T-cell (primary cell): ENCODE measurements at places on chromosomes 11 and 22. TPM values are rescaled to one million over a fixed set of nuclear protein-coding genes. Genes with fewer than 3 reads are reported as not detected.

The GLYATL1 gene
- total RNA-seq, result not detected

The CPT1B gene
- 61.9 TPM for total RNA-seq

The SCGB2A2 gene
- total RNA-seq, result not detected

The HTR3A gene
- 0.13 TPM for total RNA-seq

The SLC6A5 gene
- total RNA-seq, result not detected

The ZNF280A gene
- not detected for total RNA-seq

The CCDC15 gene
- 1.4 TPM for total RNA-seq

The MIOX gene
- 0.36 TPM for total RNA-seq

The GAS2L1 gene
- 1.2 TPM for total RNA-seq

The ENDOD1 gene
- 11.8 TPM for total RNA-seq

The OR52I1 gene
- total RNA-seq, result not detected

The A4GALT gene
- total RNA-seq, result not detected

The SPTBN2 gene
- not detected for total RNA-seq

The MPEG1 gene
- 1.3 TPM for total RNA-seq

The SLC35E4 gene
- total RNA-seq, result 3.5 TPM

The DDX25 gene
- not detected for total RNA-seq

The LRRC55 gene
- total RNA-seq, result not detected

The CD3D gene
- 386 TPM for total RNA-seq
